ENCODE measurements at places on chromosomes 4 and X.

- DNase-seq = no peak
Observed at GRCh38 chr4:20251796-20252655, at the start of gene SLIT2. Gene SLIT2, plus strand, starts transcription at chr4:20251905. Its CDS starts 1,911 bp downstream, at chr4:20253816.

DNA sequence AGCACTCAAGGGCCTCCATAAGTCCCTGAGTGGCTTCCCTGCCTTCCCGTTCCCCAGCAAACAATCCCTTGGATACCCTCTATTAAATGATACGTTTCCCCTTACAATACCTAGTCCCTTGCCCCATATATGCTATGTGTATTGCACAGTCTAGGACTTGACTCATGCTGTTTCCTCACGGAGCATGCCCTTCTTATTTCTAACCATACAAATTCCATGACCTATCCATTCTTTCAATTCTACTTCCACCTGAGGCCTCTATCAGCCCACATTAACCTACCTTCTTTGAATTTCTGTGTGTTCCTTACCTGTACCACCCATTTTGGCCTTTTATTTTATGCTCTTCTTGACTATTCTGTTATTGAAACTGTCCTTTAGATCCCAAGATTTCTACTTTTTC lies 2.9 kb upstream of the PGRMC2 start:
- DNase-seq = no peak

- DNase-seq = no peak
Observed at GRCh38 chr4:11470438-11471045, 41.8 kb upstream of the HS3ST1 start.

DNA sequence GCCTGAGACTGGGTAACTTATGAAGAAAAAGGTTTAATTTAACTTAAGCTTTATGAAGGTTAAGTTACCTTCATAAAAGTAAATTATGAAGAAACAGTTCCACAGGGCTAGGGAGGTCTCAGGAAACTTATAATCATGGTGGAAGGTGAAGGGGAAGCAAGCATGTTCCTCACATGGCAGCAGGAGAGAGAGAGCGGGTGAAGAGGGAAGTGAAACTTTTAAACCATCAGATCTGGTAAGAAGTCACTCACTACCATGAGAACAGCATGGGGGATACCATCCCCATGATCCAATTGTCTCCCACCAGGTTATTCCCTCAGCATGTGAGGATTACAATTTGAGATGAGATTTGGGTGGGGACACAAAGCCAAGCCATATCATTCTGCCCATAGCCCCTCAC lies 944.7 kb upstream of the NDST4 start:
- DNase-seq = no peak

GRCh38 chrX:15142084-15142715 lies 127.7 kb downstream of the ASB9 start:
- DNase-seq = no peak
